ENCODE measurements at places on chromosomes 12 and 14. TPM values are rescaled to one million over a fixed set of nuclear protein-coding genes. Genes with fewer than 3 reads are reported as not detected.

SAMD15 gene
- total RNA-seq, result 0.08 TPM

CDK4 gene
- total RNA-seq, result 30.8 TPM

MYF6 gene
- not detected for total RNA-seq

PSMC6 gene
- 34.7 TPM for total RNA-seq

EEF1AKMT3 gene
- 6.0 TPM for total RNA-seq

RTN1 gene
- total RNA-seq, result 0.65 TPM

RIMBP2 gene
- total RNA-seq, result not detected

TULP3 gene
- 2.7 TPM for total RNA-seq

SMCO3 gene
- total RNA-seq, result 0.53 TPM

CEP128 gene
- 1.7 TPM for total RNA-seq

BEST3 gene
- not detected for total RNA-seq

KRT7 gene
- total RNA-seq, result 18.8 TPM

MIP gene
- 0.60 TPM for total RNA-seq

Data from left lobe of liver (tissue), 2 donors.